GM12864 (cell line): ENCODE measurements at places on chromosomes 6 and 20.

GRCh38 chr20:58433759-58434158, 44.7 kb downstream of the VAPB start:
- DNase-seq, result no peak

DNA sequence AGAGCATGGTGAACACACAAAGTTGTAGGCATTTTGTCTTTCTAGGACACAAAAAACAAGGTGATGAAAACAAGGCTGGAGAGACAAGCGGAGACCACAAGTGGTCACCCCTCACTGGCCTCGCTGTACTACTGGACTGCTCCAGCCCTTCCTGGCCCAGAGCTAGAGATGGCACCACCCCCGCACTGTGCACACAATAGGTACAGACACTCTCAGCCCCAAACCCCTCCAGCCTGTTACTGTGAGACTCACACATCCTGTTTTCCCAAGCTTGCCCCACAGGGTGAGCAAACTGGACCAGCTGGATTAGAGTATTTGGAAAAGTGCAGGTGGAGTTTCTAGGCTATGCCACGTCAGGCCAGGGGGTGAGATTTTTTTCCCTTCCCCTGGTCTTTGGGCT, 8.4 kb upstream of the ZSWIM1 start:
- no peak for DNase-seq

- DNase-seq, result no peak
These were observed 14.3 kb downstream of the PARD6B start for GRCh38 chr20:50745634-50746137.

- DNase-seq, result no peak
These were observed 15.3 kb downstream of the RSPO4 start for GRCh38 chr20:986733-987355.

DNA sequence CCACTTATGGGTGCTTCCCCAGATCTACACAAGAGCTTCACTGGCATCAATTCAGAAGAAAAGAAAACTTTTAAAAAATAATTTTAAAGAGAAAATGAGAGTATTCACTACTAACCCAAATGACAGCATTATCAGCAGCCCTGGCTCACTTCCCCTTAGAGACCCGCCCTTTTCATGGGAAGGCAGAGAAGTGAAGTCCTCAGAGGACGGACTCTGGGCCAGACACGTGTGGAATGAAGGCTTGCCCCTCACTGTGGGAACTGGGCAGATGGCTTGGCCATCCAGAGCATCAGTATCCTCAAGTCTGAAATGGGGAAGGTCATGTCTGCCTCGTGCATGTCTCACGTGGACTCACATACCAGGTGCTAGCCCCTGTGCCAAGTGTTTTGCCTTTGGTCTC, 63.5 kb downstream of the JAG1 start:
- DNase-seq, result no peak

DNA sequence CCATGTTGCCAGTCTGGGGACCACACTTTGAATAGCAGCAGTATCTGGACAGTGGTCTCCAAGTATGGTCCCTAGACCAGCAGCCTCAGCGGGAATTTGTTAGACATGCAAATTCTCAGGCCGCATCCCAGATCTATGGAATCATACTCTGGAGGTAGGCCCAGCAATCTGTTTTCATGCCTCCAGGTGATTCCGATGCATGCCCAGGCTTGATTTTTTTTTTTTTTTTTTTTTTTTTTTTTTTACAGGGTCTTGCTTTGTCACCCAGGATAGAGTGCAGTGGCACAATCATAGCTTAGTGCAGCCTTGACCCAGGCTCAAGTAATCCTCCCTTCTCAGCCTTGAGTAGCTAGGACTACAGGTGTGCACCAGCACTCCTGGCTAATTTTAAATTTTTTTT, 682 bp upstream of the SLA2 start:
- DNase-seq, result no peak
